Stimulated activated naive CD4-positive, alpha-beta T cell treated with Interleukin-2 at 50 U/mL for 16 hours (primary cell): ENCODE measurements at places on chromosomes 1 and 21.

DNA sequence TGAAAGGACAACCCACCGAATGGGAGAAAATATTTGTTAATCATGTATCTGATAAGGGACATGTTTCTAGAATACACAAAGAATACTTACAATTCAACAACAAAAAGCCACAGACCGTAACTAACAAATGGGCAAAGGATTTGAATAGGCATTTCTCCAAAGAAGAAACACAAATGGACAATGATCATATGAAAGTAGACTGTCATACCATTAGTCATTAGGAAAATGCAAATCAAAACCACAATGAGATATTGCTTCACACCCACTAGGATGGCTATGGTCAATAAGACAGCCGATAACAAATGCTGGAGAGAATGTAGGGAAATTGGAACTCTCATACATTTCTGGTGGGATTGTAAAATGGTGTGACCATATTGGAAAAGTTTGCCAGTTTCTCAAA lies 367.2 kb upstream of the SGIP1 start:
- no peak for DNase-seq

DNA sequence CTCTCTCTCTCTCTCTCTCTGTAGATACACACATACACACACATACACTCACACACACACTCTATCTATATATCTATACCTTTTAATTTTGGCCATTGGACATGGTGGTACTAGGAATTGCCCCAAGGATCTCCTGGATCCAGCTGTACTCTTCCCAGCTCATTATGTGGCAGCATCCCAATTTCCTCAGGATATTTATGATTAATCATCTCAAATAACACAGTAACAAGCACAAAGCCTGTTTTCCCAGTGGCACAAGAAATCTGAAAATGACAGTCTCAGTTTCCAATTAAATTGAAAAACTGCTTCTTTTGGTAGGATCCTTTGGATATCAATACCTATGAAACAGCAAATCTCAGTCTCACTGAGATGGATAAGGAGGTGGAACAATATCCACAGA lies 27.6 kb downstream of the S100A10 start:
- no peak for DNase-seq

GRCh38 chr21:32335601-32336575 lies 37.2 kb downstream of the MRAP start:
- no peak for DNase-seq

GRCh38 chr21:28445141-28445830 lies 547.4 kb downstream of the LTN1 start:
- DNase-seq = no peak

DNA sequence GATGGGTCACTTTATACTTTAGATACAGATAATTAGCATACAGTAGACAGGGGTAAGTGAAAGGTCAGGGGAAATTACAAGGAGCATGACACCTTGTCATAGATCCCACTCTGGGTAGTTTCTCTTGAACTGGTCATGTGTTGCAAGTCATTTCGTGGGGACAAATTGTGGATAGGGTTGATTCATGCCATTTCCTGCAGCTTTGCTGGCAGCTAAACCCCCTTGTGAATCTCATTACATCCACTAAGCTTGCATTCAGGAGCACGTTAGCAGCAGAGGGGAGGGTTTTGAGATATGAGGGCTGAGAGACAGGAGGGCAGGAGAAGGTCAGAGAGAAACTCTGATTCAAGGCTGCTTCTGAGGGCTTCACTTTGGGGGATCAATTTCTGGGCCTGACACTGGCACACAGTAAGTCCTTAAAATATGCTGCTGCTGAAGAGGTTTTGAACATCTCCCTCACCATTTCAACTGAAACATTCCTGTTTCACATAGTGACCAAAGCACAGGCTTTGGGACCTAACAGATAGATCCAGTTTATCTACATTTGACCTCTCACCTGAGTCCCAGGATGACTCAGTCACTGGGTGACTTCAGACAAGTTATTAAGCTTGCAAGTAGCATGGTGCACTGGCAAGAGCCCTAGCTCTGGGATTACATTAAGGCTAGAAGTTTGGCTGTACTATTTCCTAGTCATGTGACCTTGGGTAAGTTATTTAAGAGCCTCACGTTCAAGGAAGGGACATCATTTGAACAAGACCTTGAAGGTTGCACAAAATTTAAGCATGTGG lies 206.0 kb upstream of the USP24 start:
- DNase-seq = no peak

GRCh38 chr1:179599623-179600249 lies 8.1 kb downstream of the TDRD5 start:
- DNase-seq = no peak

DNA sequence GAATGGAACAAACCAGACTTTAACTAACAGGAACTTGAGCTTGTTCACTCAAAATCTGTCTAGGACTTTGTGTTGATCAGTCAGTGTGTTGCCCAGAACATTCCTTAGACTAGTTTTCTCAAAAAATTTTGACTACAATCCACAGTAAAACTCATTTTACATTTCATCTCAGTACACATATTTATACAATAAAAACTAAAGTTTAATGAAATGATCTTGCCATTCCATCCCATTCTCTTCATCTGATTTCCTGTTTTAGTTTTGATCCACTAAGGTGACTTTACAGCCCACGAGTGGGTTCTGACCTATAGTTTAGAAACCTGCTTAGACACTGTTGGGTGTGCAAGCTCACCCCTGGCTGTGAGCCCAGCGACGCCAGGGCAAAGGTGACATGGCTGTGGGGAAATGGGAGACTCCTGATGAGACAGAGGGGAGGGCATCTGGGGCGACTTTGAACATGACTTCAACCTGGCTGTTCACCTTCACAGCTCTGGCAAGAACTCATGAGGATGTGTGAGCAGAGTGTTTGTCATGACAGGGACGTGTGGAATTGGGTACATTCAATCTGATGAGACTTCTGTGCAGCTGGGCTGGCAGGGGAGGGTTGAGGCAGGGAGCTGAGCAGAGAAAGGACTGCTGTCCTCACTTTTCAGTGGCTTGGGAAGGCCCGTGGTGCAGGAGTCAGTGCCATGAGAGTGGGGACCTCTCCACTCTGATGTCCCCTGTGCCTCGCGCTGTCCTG lies 40.6 kb downstream of the LHX4 start:
- no peak for DNase-seq

DNA sequence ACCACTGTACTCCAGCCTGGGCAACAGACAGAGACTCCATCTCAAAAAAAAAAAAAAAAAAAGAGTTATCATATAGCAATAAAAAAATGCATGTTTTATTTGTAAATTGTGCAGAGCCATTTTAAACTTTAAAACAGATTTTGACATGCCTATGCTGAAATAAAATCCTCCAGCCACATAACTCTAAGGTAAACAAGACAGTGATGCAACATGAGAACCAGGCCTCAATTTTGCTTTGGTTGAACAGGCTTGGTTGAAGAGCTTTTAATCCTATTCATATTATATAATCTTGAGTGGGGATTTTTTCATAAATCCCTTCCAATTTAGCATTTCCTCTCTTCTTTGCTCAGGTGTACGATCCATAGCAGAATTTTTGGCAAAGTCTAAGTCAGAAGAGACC lies 26.1 kb downstream of the ARMH1 start:
- no peak for DNase-seq

- no peak for DNase-seq
These were observed 631.9 kb upstream of the ADGRL4 start for GRCh38 chr1:79638382-79638781.

DNA sequence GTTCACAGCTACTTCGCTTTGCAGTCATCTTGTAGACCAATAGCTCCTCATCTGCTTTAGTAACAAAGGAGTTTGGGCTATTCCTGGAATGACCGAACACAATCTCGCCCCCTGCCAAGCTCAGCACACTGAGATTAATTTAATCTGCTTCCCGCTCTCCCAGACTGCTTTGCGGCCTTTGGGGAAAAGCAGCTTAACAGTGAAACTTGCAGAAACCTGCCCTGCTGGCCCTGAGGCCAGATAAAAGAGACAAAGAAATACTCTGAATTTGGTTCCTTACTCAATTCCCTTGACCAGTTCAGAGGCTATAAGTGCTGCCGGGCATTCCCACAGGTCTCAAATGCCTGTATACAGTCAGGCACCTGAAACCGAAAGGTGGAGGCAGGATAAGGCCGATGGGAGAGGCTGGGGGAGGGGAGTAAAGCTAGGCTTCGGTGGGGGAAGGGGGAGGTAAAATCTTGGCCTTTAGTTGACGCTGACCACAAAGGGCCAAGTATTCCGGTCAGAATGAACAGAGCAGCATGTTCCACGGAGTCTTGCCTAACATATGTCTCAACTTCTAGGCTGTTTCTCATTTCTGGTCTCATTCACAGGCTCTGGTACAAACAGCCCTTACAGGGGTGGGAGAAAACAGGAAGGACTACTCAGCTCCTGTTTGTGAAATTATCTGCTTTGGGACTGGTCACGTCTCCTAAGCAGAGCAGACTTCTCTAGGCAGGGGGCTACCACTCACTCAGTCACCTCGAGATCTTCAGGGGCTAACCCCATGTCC lies 17.7 kb upstream of the A3GALT2 start:
- DNase-seq = no peak

DNA sequence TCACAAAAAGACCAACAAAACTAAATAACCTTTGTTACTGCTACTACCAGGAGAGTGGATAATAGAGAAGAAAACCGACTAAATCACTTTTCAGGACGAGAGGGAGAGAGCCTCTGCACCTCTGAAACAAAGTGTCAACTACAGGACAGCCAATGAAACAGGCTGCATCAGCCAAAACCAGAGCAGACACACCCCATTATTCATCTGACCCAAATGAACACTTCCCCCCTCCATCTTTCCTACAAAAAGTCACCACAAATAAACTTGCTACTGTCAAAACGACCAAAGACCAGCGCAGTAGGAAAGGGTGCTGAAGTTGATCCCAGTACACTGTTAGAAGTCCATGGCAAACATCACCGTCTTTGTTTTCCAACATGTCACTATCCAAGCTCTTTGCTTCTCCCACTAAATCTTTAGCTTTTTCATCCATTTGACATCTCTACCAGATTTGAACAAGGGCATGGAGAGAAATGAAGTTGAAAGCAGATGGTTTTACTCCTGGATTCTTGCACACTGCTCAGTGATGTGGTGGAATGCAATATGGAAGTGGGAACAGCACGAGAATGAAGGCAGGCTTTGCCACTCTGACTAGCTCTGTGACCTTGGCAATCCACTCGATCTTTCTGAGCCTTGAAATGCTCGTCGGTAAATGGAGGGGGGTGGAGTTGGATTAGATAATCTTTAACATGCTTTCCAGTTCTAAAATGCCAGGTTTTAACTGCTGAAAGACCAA lies 20.5 kb downstream of the DSTYK start:
- DNase-seq = no peak

DNA sequence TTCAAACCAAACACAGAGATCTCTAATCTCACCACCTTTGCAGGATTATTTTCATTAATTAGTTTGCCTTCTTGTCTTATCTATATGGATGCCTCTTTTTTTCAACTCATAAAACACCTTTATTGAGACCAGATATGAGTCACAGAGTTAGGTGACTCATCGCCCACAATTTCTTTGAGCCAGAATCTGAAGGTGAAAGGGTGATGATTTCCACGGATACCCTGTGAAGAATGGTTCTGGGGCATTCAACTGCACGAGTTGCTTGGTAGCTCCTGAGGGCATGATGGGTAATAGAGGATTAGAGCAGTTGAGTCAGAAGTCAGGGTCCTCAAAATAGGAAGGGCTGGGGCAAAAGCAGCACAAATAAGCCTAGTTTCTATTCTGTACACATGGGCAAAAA lies 128.2 kb downstream of the TBX19 start:
- DNase-seq = peak; percentile 54

- DNase-seq = no peak
These were observed 35.5 kb downstream of the H3-3A start for GRCh38 chr1:226097866-226098625.

DNA sequence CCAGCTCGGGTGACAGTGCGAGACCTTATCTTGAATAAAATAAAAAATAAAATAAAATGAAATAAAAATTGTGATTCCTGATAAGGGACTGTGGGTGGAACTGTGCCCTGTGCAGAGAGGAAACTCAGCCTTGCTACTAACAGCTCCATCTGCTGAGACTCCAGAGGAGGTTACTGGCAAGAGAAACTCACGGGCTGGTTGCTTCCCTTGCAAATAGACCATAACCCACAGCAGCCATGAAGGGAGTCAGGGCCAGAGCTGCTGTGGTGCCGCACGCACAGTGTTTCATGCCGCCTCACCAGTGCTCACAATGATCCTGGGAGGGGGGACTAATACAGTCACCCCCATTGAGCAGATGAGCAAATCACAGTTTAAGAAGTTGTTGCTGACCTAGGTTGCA lies 13.7 kb downstream of the ZBTB17 start:
- DNase-seq = no peak

GRCh38 chr1:183315991-183316758 lies 102.0 kb downstream of the NMNAT2 start:
- no peak for DNase-seq

GRCh38 chr21:25965951-25966707 lies 204.4 kb downstream of the APP start:
- DNase-seq = no peak

- peak; percentile 11 for DNase-seq
These were observed 243.2 kb upstream of the RAB4A start for GRCh38 chr1:229027622-229028182.

- no peak for DNase-seq
These were observed 99.7 kb upstream of the HMGB4 start for GRCh38 chr1:33764149-33764548.

- DNase-seq = peak; percentile 84
These were observed at the start of gene PRDM15 for GRCh38 chr21:41879190-41879998. PRDM15 (minus strand) TSS chr21:41879344; CDS start chr21:41860363, 18,981 bp downstream.

GRCh38 chr21:37458669-37459276 lies 92.2 kb downstream of the DYRK1A start:
- no peak for DNase-seq

- no peak for DNase-seq
These were observed 146.2 kb upstream of the IRF2BP2 start for GRCh38 chr1:234756066-234756774.

DNA sequence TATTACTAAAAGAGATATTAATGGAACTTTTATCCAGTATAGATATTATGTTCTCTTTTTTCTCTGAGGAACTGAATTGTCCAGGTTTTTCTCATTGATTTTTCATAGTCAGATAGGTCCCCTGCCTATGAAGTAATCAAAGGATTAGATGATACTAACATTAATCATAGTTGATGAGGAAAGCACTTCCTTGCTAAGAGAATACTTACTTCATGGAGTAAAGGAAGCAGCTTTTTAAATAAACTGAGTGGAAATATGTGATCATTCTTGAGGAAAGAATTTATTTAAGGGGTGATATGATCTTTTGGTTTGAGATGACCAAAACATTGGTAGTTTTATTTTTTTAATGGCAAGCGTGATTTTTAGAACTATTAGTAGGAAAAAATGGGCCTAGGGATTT lies 58.9 kb downstream of the SWT1 start:
- DNase-seq = no peak

DNA sequence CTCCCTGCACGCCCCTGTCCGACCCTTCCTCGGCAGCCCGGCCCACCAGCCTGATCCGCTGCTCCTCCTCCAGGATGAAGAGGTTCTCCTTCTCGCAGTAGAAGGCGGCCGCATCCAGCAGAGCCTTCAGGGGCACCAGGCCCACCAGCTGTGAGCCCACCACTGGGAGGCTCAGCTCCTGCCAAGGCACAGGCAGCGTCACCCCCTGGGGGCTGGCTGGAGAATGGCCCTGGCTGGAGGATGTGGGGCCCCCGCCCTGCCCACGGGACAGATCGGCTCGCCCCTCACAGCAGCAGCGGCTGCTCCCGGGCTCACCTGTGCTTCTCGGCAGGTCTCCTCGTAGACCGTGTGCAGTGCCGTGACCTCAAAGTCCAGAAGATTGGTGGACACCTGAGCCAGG lies 5.3 kb downstream of the FTCD start:
- no peak for DNase-seq
